Stimulated activated CD4-positive, alpha-beta T cell treated with anti-CD3 and anti-CD28 coated beads, Interleukin-1b, Interleukin-23, amount 100 ng/mL, for 24 hours (primary cell): ENCODE measurements at places on chromosomes 6 and 20.
A peak's percentile ranks its signal among the peaks of the same experiment; 100 is the strongest.

GRCh38 chr6:102732898-102733297, 1339.4 kb downstream of the GRIK2 start:
- DNase-seq, result no peak

GRCh38 chr6:106182455-106182854, 96.3 kb downstream of the PRDM1 start:
- DNase-seq, result no peak

DNA sequence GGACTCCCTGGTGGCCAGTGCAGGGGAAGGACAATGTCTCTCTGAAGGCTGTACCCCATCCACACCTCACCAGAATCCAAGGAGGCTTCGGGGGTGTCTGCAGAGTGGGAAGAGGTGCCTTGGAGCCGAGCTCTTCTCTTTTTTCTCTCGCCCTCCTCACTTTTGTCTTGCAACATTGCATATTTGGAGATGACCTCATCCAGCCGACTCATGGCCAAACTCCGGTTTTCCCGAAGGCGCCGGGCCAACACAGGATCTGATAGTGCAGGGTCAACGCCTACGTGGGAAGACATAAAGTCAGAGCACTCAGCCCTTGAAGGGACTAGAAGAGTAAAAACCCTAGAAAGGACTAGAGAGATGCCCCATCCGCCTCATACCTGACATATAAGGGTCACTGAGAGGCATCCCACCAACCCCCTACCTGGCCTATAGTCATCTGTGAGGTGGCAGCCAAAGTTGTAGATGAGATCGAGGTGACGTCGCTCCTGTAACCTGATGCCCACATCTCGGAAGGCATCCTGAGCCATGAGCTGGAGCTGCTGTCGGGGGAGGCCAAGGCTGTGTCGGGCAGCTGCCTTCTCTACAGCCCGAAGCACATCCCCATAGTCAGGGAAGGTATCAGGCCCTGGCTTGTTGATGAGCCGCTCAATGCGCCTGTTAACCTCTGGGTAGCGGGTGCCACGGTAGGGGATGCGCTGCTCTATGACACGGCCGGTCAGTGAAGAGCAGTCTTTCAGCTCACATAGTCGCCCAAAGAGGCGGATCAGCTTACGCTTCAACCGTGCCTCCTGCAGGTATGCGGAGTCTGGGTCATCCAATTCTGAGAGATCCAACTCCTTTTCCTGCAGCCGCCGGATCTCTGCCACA, 3.0 kb upstream of the ZBTB22 start:
- DNase-seq, result no peak

- no peak for DNase-seq
Observed at GRCh38 chr20:53692465-53693067, 98.9 kb upstream of the ZNF217 start.

- DNase-seq, result no peak
Observed at GRCh38 chr6:29680416-29680815, 536 bp downstream of the ZFP57 start.

- DNase-seq, result no peak
Observed at GRCh38 chr20:3935295-3935955, 46.2 kb downstream of the PANK2 start.

- DNase-seq, result no peak
Observed at GRCh38 chr20:50270569-50270968, 79.9 kb downstream of the CEBPB start.

GRCh38 chr6:109117346-109118035, 22.2 kb downstream of the CEP57L1 start:
- DNase-seq, result no peak

DNA sequence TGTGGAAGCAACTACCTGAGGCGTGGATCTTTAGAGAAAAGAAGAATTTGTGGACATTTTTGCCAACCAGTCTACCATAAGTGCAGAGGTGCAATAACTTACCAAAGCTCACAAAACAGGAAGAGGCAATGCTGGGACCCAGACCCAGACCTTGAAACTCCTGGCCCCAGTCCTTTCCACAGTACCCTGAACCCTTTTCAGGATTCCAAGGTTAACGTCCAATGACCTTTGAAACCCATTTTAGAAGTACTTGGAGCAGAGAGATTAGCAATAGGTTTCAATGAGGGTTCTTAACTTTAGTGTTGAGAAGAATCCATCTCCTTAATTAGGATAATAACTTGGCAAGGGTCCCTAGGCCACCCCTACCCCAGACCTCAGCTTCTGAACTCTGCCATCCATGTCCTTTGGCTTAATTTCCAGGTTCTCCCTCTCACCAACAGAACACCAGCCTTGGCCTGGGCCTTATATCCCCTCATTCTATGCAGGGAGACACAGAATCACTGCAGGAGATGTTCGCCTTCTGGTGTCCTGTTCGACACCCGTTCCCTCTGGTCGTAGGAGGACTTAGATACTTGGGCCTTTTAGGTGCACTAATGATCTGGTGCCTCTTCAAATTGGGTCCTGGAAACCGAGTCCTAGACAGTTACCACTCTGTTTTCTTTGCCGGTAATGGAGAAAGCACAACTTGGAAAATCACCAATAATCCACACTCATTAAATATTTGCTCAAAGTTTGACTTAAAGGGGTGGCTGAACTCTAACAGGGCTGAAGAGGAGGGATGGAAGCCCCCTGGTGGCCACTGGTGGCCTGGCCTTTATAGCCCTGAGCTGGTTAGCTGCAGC, 40.6 kb downstream of the ISM1 start:
- DNase-seq, result peak; percentile 59

- DNase-seq, result no peak
Observed at GRCh38 chr6:150788089-150788488, 77.4 kb upstream of the MTHFD1L start.

- DNase-seq, result no peak
Observed at GRCh38 chr6:56794421-56794820, 151.7 kb upstream of the DST start.

DNA sequence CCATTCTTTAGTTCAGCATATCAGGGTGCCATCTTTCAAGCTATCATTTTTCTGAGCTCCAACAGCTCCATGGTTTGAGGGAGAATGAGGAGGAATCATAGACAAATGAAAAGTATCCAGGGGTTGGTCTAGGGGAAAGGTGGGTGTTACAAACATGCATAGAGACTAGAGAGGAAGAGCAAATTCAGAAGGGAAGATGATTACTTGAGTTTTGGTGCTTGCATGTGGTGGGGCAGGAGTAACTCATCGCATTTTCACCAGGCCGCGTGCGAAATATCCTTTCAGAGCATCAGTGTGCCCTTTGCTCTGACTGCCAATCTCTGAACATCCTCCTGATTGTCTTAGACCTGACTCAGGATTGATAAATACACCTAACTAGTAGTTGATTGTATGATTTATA, 7.7 kb upstream of the BICRAL start:
- no peak for DNase-seq

GRCh38 chr20:25339608-25340007, 51.0 kb downstream of the ABHD12 start:
- DNase-seq, result no peak
